ENCODE measurements at places on chromosomes 13 and 19.

- DNase-seq, result no peak
These were observed 536 bp downstream of the FAM32A start for GRCh38 chr19:16185768-16186123.

GRCh38 chr19:32702010-32702409 lies 10.4 kb downstream of the NUDT19 start:
- peak; percentile 70 for DNase-seq

DNA sequence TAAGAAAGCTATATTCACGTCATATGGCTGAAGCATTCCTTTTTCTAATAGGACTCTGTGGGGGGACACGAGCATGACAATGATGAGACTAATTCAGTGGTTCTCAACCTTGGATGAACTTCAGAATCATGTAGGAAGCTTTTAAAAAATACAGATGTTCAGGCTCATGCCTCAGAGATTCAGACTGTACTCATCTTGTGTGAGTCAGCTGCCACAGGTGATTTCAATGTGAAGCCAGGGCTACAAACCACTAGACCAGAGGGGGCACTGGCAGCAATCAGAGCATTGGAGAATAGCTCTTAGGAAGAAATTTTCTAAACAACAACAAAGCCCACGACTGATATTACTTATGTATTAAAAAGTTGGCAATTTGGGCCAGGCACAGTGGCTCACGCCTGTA lies 91.7 kb downstream of the SERP2 start:
- no peak for DNase-seq

DNA sequence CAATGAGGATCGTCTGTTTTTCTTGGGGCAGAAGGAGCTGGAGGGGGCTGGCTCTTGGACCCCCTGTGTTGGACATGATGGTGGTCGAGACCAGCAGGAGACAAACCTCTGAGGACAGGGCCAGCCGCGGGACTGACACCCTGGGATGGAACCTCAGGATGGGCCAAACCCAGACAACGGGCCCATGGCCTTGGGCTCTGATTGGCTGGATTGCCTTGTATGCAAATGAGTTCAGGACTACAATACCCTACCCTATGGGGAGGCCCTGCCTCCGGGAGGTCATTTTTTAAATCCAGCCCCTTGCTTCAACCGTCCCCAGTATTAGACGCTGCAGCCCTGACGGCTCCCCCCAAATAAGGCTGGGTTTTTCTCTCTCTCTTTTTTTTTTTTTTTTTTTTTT lies 22.0 kb downstream of the SLC5A5 start:
- no peak for DNase-seq

GRCh38 chr13:76937281-76937820 lies 11.0 kb upstream of the ACOD1 start:
- no peak for DNase-seq

Measured in NCI-H774 (cell line).